ENCODE measurements at places on chromosomes 2 and 18.

DNA sequence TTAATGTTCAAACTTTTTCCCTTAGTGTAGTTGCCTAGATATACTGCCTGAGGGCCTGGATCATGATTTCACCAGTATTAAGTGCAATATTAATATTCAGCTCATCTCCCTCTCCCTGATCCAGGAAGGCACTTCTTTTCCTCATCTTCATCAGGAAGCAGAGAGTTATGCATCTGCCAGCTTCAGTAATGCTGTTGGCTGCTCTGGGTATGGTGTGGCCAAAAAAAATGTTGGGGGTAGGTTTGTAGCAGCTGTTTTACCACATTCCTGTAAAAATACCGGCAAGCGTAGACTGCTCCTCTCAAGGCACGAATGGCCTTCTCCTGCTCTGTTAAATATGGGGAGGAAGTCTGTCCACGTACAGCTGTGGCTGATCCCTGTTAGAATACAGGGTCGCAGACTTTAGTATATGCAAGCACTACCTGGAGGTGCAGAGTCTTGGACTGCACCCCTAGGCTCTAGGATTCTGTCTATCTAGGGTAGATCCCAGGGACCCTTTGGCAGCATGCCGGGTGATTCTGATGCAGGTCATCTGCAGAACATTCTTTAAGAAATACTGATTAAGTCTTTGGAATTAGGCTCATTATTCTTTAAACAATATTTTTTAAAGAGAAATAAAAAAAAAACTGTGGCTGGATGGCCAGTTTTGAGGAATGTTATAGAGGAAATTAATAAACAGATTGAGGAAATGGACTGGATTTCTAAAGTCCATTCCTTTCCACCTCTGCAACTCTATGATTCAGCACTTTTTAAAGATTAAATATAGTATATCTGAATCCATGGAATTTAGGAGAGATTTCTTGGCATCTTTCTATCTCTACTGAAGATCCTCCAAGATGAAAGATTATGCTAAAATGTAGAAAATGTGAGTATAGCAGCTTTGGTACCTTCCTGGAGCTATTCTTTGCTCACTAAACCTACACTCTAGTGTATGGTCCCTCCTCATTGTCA, 21.0 kb upstream of the GLS start:
- DNase-seq: no peak

- DNase-seq: no peak
Measured at GRCh38 chr2:57291209-57291608, 755.4 kb upstream of the VRK2 start.

DNA sequence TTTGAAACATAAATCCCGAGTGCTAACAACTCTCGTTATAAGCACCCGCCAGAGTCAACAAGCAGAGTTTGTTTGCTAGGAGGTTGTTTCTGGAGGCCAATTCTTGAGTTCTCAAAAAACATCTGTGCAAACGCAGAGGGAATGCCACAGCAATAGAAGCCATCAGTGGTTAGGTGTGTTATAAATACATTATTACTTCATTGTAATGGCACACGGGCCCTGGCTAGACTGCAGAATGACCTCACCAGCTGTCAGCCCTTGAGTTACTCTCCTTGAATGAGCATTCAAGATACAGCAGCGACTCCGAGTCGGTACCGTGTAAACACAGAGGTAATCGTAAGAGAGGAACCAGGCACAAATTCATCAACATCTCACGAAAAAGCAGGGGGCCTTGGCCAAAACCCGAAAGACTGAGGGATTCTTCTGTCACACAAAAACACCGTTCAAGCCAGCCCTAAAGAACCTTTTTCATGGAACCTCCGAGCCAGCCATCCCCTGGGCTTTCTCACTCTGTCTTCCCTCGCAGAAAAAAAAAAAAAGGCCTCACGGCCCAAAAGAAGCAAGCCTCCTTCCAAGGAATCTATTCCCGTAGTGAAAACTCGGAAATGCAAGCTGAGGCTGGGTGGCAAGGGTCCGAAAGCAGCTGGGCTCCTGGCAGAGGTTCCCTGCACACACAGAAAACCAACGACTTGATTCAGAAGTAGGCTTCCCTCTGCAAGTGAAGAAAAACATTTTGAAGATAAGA, 133.7 kb upstream of the MEIS1 start:
- no peak for DNase-seq

- DNase-seq: peak; percentile 46
Measured at GRCh38 chr18:11324956-11325882, 175.8 kb upstream of the PIEZO2 start.

DNA sequence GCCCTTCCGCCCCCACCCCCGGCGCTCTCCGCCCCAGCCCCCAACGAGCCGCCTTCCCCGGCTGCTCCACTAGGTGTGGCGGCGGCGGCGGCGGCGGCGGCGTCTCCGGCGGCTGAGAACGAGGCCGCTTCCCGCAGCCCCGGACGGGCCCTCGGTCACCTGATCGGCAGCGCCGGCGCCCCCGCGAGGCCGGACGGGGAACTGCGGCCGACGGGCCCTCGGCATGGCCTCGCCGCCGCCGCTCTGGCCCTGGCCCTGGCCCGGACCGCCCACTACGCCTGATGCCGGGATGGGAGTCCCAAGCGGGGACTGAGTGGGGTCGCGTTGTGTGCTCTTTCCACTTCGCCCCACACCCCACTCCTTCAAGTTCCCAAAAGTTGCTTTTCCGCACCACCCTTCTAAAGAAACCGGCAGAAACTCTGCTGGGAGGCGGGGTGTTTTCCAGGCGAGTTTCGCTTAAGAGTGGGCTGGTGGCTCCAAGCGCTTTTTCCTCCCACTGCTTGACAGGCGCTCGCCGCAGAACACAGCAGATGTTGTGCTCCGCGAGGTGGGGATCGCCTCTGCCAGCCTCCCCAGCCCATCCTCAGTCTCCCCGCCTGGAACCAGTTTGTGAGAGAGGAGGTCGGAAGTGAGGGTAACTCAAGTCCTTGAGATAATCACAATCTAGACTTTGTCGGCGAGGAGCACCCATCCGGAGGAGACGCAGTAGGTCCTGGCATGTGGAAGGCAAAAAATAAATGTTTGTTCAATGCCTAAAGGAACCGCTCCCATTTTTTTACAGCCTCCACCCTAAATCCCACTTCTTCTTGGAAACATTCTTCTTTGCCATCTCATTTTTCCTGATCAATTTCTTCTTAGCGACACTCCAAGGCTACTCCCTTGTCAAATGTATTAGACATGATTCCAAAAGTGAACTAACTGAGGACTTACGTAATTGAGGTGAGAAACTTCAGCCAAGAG, at the start of gene NCKAP1:
Gene NCKAP1 (minus strand): TSS at position 117 of the 960 bp plus-strand sequence. CDS start 358 bp downstream, outside the sequence.
- peak; percentile 49 for DNase-seq

DNA sequence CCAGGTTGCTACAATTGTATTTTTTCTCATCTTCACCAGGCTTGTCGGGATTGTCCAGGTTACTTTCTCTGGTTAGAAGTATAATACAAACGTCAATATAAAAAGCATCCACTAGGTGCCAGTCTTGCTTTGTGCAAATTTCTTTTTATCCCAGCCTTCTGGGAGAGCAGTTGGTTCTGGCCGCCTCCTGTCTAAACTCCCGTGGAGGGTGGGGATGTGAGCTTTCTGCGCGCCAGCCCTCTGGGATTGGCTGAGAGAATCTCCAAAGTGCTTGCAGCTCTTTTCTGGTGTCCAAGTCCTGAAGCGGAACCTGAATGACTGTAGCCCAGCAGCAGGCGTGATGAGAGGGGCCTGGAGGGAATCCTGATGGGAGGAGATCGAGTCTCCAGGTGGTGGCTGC, 22.4 kb upstream of the TOGARAM2 start:
- DNase-seq: peak; percentile 65

DNA sequence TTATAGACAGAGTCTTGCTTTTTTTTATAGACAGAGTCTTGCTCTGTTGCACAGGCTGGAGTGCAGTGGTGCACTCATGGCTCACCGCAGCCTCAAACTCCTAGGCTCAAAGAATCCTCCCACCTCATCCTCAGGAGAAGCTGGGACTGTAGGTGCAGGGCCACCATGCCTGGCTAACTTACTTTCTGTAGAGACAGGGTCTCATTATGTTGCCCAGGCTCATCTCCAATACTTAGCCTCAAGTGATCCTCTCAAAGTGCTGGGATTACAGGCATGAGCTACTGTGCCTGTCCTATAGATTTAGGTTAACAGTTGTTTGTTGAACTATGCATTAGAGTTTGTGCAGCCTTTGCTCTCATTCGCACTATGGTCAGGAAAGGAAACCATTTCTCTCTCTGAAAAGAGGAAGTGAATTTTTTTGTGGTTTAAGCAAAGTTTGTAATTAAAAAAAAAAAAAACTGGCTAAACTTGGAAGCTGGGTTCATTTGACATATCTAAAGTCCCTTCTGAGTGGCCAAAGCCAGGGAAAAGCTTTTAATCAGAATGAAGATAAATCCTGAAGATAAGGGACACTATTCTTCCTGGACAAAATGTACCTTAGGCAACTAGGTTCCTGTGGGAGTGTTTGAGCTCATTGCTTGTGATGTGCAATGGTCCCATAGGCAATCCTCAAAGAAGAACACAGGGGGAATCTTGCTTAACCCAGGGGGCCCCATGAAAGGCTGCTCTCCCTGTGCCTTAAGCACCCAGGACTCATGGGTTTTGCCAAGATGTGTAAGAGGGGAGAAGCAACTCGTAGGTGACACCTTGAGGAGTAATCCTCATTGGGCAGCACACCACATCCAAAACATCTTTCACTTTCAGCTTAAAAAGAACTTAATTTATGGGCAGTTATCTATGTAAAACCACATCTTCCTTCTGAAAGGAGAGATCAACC, 201.7 kb downstream of the MREG start:
- no peak for DNase-seq

GRCh38 chr2:207790898-207791297, 21.2 kb upstream of the FZD5 start:
- no peak for DNase-seq

GRCh38 chr2:74991977-74992376, 33.5 kb downstream of the POLE4 start:
- DNase-seq: no peak

GRCh38 chr18:38895560-38895959, 1330.0 kb upstream of the CELF4 start:
- DNase-seq: no peak

- DNase-seq: peak; percentile 75
Measured at GRCh38 chr2:186919296-186919695, 70.3 kb upstream of the ZSWIM2 start.

- DNase-seq: no peak
Measured at GRCh38 chr2:17199741-17200140, 318.5 kb downstream of the RAD51AP2 start.

GRCh38 chr2:105369777-105370690, 28.8 kb downstream of the FHL2 start:
- DNase-seq: peak; percentile 81

DNA sequence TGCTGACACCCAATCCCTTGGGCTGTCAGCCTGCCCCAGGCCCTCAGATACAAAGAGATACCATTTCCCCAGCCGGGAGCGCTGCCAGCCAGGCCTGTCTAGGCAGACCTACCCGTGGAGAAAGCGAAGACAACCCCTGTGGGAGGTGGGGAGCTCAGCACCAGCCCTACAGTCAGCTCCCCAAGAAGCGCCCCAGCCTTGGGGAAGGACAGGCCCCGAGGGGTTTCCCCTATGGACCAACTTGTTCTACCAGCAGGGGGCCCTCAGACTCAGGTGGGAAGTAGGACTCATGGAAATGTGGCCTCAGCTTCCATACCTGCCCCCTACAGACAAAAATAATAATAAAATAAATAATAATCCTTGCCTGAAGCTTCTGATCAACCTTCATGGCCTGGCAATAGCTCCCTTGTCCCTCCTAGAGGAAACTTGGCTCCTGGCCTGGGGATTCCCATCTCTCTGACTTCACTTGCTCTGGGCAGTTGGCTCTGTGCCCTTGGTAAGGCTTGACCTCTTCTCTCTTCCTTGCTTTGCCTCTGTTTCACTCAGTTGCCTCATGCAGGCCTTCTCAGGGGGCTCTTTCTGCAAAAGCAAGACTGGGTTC, 7.0 kb downstream of the SLC35F6 start:
- peak; percentile 96 for DNase-seq

DNA sequence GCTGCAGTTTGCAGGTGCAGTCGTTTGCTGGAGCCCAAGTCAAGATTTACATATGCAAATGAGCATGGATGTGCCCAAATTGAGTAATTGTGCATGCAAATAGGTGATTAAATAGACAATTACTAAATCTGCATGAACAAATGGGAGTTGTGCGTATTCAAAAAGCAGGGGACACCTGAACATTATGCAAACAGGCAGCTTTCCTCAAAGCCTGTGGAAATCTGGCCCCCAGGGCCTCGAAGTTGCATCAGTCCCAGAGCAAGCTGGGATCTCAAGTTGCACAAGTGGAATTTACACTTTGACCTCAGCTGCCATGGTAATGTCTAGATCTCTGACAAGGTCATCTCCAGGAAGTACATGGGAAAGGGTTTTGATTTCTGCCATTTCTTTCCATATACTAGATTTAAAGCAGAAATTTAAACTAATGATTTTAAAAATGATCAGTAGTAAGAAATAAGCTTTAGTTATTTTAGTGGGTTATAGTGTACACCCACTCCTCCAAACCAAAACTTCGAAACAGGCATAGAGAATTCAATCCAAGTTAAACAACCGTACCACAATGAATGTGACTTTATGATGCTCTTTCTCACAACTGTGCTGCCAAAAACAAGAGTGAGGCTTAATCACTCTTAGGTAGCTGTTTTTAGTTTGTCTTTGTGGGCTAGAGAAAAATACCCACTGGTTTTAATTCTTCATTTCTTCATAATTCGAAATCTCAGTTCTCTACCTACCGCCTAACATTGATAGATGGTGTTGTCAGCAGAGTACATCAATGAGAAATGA, 110.7 kb downstream of the RND3 start:
- DNase-seq: peak; percentile 70

- no peak for DNase-seq
Measured at GRCh38 chr18:56067214-56067894, 479.4 kb upstream of the TCF4 start.

GRCh38 chr2:179051250-179051649, 1.3 kb upstream of the CCDC141 start:
- DNase-seq: no peak

DNA sequence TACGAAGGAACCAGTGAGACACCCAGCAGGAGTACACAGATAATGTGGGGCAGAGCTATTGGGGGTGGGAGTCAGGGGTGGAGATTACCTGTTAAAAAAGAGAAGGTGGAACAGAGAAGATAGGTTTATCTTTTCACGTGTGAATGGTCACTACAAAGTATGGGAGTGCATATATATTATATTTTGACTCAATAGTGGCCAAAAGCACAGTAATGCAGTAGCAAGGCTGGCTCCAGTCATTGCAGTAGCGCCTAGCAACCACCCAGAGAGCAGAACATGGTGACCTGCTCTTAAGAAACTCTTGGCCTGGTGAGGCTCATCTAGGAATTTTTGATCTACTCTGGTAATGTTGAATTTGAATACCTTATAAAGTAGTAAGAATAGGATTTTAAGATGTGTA, 1.0 kb downstream of the IMPACT start:
- DNase-seq: no peak

DNA sequence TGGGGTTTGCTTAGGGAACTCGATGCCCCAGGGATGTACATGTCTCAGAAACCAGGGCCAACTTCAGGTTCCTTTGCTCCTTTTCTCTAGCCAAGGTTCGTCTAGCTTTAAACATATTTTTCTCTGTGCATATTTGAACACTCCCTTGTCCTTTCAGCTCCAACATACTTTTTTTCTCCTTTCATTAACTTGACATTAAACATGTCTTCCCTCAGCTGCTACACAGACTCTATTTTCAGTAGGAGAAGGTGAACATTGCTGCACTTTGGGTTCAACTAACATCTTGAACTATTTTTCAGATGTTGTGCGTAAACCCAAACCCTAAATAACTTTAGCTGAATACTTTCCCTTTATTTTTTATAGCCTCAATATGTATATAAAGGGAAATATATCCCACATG, 212.9 kb downstream of the MTX2 start:
- DNase-seq: no peak

GRCh38 chr2:190748966-190749365, 100.1 kb downstream of the NAB1 start:
- no peak for DNase-seq

All from fibroblast of the conjunctiva (primary cell).